Lung microvascular endothelial cell (primary cell): ENCODE measurements at places on chromosomes 1 and 21.
A peak's percentile ranks its signal among the peaks of the same experiment; 100 is the strongest.

DNA sequence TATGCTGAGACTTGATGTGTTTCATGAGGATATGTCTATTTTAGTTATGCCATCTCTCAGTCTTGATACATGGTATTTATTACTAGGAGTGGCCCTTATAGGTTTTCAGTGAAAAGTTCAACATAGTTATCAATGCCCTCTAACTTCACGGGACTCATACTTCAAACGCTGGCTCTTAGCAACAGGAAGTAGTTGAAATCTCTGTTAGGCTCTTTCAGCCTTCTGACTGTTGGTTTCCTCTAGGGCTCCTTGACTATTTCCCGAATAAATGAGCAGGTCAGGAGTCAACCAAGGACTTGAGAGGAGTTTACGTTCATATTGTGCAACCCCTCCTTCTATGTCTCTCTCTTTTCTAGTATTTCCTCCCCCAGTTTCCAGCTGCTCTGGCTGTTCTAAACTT is 141.8 kb downstream of the RGS7 start:
- DNase-seq = no peak

GRCh38 chr1:53891018-53891417 is 1.4 kb upstream of the YIPF1 start:
- no peak for DNase-seq

DNA sequence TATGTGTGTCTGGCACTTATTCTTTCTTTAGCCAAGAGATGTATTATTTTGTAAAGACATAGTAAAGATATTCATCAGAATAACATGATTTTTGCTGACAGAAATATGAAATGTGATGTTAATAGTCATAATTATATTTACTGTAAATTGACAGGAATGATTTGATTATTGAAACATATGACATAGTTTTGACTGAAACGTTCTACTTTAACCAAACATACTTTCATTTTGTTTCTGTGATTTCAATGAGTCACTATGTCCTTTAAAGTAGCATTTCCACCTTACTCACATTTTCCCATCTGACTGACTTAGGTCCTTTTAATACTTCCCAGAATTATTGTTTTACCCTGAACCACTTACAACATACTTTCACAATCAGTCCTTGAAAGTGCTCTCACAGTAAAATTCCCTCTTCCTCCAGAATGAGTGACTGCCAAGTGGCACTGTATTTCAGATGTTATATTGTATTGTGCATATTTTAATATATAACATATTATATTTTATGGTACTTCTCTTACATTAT is 437.9 kb downstream of the NCAM2 start:
- DNase-seq = no peak

DNA sequence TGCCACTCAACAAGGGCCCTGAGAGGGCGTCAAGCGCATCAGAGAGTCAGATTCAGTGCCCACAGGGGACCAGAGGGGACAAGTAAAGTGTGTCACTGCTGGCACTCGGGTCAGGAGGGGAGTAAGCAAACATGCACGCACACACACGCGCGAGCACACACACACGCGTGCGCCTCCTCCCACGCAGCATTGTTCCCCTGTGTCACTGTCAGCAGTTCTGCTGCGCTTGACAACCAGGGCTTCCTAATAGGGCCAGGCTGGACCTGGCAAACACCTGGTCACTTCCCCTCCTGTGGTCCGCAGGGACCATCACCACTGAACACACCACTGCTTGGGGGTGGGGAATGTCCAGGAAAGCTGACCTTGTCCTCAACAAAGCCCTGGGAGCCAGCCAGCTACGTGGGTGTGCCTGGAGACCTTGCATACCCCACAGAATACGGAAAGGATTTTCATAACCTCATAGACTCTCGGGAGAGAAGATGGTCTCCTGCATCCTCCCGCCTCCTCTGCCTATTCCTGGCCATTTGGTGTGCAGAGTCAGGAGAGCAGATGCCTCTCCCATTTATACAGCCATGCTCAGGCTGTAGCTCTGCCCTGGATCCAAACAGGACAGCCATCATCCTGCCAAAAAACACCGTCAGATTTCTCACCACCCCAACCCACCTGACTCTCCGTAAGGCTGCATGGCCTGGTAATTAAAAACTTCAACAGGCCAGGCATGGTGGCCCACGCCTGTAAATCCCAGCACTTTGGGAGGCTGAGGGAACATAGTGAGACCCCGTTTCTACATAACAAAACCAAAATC is 73.2 kb downstream of the SSBP3 start:
- peak; percentile 18 for DNase-seq

GRCh38 chr21:45277101-45278045 is 10.3 kb downstream of the POFUT2 start:
- no peak for DNase-seq

GRCh38 chr1:30414851-30415165 is 308.6 kb downstream of the MATN1 start:
- no peak for DNase-seq

DNA sequence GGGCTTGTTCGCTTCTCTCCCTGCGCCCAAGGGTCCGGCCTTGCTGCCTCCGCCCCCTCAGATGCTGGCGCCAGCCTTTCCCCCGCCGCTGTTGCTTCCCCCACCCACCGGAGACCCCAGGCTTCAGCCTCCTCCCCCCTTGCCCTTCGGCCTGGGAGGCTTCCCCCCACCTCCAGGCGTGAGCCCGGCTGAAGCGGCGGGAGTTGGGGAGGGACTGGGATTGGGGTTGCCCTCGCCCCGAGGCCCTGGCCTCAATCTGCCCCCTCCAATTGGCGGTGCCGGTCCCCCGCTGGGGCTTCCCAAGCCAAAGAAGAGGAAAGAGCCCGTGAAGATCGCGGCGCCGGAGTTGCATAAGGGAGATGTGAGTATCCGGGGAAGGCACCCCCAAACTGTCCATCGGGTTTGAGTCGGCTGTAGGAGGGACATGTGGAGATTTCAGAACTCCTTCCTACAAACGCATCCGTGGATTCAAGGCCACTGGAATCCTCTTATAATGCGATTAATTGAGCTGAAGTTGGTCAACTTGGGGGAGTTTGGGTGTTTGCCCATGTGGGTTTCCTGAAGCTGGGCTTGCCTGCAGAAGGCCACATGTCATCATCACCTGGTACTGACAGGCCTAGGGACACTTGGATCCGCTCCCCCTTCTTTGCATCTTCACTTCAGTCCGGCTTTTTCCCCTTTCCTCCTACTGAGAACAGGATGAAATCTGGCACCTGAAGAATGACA is 707 bp downstream of the PRCC start:
- DNase-seq = peak; percentile 34

- DNase-seq = no peak
Observed at GRCh38 chr1:209057901-209058300, 525.6 kb upstream of the CAMK1G start.
